ENCODE measurements at places on chromosomes 1 and 21.

- no peaks in the 10 kb centered on the region for H3K27me3 ChIP-seq
- H3K36me3 ChIP-seq, result no peaks in the 10 kb centered on the region
- H3K4me1 ChIP-seq, result no peaks in the 10 kb centered on the region
- no peak overlapping the region for H3K4me3 ChIP-seq
- DNase-seq, result no peak
Measured at GRCh38 chr21:39610703-39611102, 2.0 kb upstream of the B3GALT5 start.

GRCh38 chr1:240598216-240599001, 13.5 kb downstream of the GREM2 start:
- no peak for DNase-seq
- no peaks in the 10 kb centered on the region for H3K36me3 ChIP-seq
- H3K4me1 ChIP-seq, result no peaks in the 10 kb centered on the region
- H3K27me3 ChIP-seq, result no peaks in the 10 kb centered on the region
- no peak overlapping the region for H3K27ac ChIP-seq

DNA sequence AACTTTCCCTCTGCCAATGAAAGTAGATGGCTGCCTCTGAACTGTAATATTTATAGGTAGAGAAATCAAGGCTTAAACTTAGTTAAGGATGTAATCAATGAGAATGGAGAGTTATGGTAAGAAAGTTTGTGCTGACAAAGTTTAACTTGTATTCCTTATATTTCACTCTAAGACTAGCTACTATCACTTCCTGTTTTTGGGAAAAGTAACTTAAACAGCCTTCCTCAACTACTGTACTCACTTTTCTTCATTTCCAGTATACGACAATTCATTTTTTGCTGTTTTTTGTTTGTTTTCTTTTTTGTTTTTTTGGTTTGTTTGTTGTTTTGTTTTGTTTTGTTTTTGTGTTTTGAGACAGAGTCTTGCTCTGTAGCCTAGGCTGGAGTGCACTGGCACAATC, 3.7 kb downstream of the RGS18 start:
- H3K27me3 ChIP-seq, result no peaks in the 10 kb centered on the region
- no peaks in the 10 kb centered on the region for H3K4me1 ChIP-seq
- no peak overlapping the region for H3K4me3 ChIP-seq
- no peak overlapping the region for H3K27ac ChIP-seq

DNA sequence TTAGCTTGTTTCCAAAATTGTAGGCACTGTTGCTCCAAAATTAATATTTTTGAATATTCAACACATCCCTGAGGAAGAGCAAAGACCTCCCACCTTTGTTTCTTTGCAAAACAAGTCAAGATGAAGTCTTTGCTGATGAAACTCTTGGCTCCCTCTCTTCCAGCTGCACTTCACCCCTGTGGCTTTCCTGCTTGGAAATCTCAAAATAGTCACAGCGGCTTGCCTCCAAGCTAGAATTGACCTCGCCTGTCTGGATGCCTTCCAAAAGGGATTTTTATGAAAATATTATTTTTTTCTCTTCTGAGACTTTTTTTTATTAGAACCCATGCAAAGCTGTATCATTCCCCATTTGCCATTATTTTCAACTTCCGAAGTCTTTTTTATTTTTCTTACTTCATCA, 71.1 kb upstream of the MROH9 start:
- H3K4me3 ChIP-seq, result no peak overlapping the region
- H3K36me3 ChIP-seq, result no peaks in the 10 kb centered on the region
- H3K27me3 ChIP-seq, result no peaks in the 10 kb centered on the region
- H3K27ac ChIP-seq, result peak overlapping the region; percentile 38

- no peaks in the 10 kb centered on the region for H3K4me1 ChIP-seq
- no peak overlapping the region for H3K27ac ChIP-seq
- H3K27me3 ChIP-seq, result no peaks in the 10 kb centered on the region
- H3K36me3 ChIP-seq, result no peaks in the 10 kb centered on the region
Measured at GRCh38 chr1:168688644-168689326, 40.2 kb downstream of the DPT start.

DNA sequence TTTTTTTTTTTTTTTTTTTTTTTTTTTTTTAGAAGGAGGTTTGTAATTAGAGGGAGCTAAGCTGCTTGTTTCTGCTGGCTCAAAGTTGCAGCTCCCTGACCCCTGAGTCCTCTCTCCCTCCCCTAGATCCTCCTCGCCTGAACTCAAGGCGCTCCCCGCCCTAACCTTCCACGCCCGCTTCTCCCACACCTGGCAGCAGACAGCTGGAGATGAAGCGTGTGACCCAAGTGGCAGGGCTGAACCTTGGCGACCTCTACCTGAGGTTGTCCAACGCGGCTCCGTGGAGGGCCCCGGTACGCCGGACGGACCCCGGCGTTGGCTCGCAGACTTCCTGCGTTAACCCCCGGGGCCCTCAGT, 795 bp downstream of the NGF start:
- H3K27me3 ChIP-seq, result no peaks in the 10 kb centered on the region
- no peaks in the 10 kb centered on the region for H3K36me3 ChIP-seq
- peaks cover 39% of the 10 kb centered on the region for H3K4me1 ChIP-seq
- peak overlapping the region; percentile 56 for H3K4me3 ChIP-seq

DNA sequence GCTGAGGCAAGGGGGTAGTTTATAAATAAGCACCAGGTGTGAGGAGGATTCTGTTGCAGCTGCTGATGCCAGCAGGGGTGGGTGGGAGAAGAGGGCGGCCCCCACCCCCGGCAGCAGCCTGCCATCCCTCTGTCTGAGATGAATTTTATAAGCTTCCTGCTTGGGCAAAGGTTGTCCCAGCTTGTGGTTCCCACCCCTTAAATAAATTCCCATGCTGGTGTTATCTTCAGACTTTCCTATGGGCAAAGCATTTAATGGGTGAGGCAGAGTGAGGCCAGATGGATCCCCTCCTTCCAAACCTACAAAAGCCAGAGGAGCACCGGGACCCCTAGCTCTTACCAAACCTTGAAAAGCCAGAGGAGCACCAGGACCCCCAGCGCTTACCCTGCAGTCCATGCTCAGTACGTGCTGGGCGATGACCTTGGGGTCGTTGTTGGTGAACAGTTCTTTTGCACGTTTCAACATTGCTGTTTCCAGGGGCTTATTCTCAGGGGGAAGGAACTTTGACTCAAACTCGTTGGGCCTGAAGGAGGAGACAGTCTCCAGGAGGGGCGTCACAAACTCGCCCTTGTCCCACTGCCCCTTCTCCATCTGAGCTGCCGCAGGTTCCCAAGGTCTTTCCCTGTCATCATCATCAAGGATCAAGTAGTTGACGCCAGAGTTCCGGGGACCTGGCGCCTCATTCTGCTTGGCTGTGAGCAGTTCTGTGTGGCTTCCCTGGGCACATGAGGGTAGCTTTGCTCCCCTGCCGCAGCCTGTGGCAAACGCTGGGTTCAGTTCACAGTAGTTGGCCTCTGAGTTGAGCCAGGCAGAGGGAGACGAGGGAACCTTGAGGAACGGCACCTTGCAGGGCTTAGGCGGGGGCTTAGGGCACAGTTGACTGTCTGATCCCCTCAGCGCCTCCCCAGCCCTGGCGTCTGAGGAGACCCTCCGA, 99.5 kb downstream of the BCAR3 start:
- no peak overlapping the region for H3K4me3 ChIP-seq
- H3K27me3 ChIP-seq, result no peaks in the 10 kb centered on the region
- peaks cover 43% of the 10 kb centered on the region for H3K36me3 ChIP-seq
- DNase-seq, result no peak
- H3K27ac ChIP-seq, result no peak overlapping the region
- H3K4me1 ChIP-seq, result peaks cover 22% of the 10 kb centered on the region

DNA sequence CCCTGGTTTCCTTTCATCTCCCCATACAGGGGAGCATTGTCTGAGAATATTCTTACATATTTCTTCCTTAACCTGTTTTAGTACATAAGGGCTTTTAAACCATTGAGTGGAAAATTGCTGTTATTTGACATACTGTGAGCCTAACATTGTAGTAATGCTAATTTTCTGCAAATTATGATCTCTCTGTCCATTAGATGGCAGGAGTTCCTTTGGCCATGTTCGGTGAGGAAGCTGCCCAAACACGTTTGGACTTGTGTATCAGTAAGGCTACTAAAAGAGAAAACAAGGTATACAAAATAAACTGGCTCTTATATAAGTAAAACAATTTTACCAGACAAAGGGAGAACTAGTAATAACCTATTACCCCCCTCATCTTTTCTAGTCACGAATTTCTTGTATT, 29.2 kb downstream of the CDC7 start:
- DNase-seq, result no peak
- no peak overlapping the region for H3K4me3 ChIP-seq

DNA sequence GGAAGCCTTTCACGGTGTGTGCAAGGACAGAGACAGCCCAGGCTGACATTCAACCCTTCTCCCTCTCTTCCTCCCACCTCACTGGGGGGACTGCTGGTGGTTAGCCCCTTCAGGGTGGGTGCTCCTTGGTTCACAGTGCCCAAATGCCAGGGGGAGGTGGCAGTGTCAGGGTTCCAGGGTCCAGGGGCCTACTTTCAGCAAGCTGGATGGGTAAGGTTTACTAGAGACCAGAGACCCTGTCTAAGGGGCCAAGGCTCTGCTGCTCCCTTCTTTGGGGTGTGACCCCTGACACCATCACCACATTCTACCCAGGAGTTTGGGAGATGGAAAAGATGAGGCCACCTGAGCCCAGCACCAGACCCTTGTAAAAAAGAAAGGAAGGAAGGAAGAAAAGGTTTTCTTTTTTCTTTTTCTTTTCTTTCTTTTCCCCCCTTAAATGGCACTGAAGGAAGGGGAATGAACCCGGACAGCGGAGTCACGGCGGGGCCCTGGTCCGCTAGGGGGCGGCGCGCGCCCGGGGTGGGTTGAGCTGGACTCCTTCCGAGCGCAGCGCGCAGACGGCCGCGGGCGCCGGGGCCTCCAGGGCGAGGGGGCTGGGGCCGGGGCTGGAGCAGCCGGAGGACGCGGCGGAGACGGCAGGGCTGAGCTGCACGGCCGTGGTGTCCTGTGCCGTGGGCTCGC, 18.8 kb downstream of the KNCN start:
- H3K4me3 ChIP-seq, result peak overlapping the region; percentile 53
- no peak for DNase-seq
- H3K27me3 ChIP-seq, result no peaks in the 10 kb centered on the region

- DNase-seq, result no peak
- no peaks in the 10 kb centered on the region for H3K27me3 ChIP-seq
- no peak overlapping the region for H3K27ac ChIP-seq
- H3K4me1 ChIP-seq, result peaks cover 3% of the 10 kb centered on the region
- H3K4me3 ChIP-seq, result no peak overlapping the region
Measured at GRCh38 chr1:47174656-47175020, 15.2 kb downstream of the PDZK1IP1 start.

DNA sequence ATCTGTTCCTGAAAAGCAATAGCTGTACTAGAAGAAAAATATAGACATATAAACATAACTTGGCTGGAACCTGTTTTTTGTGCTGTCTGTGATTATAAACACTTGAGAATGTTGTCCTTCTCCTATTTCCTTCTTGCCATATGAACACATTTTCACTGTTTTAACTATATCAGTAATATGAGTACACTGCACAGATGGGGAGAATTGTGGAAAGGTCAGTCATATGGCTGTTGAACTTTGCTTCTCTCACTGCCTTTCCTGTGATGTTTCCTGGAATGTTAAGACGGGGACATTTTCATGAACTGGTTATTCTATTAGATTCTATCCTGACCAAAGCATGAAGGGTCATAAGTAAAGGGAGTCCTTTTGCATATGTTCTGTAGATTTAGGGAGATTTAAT, 24.9 kb downstream of the HMCN1 start:
- DNase-seq, result no peak
- no peak overlapping the region for H3K27ac ChIP-seq
- no peaks in the 10 kb centered on the region for H3K27me3 ChIP-seq

GRCh38 chr1:8731162-8731561, 86.3 kb downstream of the RERE start:
- no peak for DNase-seq
- no peaks in the 10 kb centered on the region for H3K4me1 ChIP-seq
- no peaks in the 10 kb centered on the region for H3K36me3 ChIP-seq
- no peaks in the 10 kb centered on the region for H3K27me3 ChIP-seq

GRCh38 chr1:54017979-54018378, at the start of gene LDLRAD1:
Gene LDLRAD1, minus strand, starts transcription at chr1:54018186. Its CDS starts 74 bp downstream, at chr1:54018112.
- H3K4me1 ChIP-seq, result no peaks in the 10 kb centered on the region
- no peaks in the 10 kb centered on the region for H3K36me3 ChIP-seq
- no peak within 1 kb of the TSS for H3K4me3 ChIP-seq

DNA sequence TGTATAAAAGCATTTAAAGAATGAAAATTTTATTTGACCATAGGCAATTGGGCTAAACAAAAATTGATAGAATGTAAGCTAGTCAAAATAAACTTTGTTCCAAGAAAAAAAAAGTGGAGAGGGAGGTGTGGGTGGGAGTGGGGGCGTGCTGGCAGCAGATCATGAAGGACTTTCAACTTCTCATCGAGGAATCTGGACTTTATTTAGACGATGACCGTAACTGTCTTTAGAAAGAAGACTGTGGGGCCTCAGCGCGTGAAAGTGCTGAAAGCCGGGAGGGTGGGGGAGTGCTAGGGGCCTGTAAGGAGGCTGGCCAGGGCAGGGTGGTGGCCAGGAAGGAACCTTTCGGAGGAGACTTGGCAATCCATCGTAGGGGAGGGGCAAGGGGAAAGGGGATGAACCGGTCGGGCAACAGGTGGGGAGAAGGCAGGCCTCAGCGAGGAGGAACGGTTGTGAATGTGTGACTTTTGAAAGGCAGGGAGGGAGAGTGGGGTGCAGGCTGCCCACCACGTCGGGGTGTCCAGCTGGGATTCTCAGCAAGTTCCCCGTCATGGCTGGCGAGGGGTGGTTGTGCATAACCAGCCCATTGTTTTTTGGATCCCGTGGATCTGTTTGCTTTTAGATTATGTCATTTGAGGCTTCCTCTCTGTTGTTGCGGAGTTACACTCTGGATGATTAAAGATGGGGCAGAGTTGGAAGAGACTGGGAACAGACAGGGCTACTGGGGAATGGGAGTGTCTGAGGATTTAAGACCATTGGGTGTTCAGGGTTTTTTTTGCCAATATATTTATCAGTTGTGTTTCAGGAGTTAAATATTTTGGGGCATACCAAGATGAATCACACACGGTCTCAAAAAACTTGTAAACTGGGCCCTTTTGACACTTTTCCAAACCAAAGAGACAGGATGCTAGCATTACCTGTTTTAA, 35.5 kb downstream of the HUNK start:
- no peak for DNase-seq
- no peaks in the 10 kb centered on the region for H3K27me3 ChIP-seq
- H3K36me3 ChIP-seq, result no peaks in the 10 kb centered on the region
- H3K4me3 ChIP-seq, result no peak overlapping the region
- no peak overlapping the region for H3K27ac ChIP-seq

DNA sequence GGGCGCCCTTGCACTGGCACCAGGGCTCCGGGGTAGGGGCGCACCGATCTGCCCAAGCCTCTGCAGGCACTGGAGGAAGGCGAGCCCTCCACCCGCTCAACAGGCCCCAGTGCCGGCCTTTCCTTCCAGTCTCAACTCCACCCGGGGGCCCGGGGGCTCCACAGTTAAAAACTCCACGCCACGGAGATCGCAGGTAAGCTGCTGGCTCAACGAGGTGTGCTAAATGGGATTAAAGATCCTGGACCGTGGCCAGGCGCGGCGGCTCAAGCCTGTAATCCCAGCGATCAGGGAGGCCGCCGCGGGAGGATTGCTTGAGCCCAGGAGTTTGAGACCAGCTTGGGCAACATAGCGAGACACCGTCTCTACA, 536 bp downstream of the HSF2BP start:
- H3K36me3 ChIP-seq, result no peaks in the 10 kb centered on the region
- peak; percentile 65 for DNase-seq
- no peaks in the 10 kb centered on the region for H3K27me3 ChIP-seq

- H3K4me1 ChIP-seq, result peaks cover 15% of the 10 kb centered on the region
- no peak for DNase-seq
- H3K27ac ChIP-seq, result no peak overlapping the region
- no peak overlapping the region for H3K4me3 ChIP-seq
- H3K36me3 ChIP-seq, result no peaks in the 10 kb centered on the region
Measured at GRCh38 chr21:31724552-31724951, 7.4 kb downstream of the SCAF4 start.
